ENCODE measurements at places on chromosomes 2 and 18.

DNA sequence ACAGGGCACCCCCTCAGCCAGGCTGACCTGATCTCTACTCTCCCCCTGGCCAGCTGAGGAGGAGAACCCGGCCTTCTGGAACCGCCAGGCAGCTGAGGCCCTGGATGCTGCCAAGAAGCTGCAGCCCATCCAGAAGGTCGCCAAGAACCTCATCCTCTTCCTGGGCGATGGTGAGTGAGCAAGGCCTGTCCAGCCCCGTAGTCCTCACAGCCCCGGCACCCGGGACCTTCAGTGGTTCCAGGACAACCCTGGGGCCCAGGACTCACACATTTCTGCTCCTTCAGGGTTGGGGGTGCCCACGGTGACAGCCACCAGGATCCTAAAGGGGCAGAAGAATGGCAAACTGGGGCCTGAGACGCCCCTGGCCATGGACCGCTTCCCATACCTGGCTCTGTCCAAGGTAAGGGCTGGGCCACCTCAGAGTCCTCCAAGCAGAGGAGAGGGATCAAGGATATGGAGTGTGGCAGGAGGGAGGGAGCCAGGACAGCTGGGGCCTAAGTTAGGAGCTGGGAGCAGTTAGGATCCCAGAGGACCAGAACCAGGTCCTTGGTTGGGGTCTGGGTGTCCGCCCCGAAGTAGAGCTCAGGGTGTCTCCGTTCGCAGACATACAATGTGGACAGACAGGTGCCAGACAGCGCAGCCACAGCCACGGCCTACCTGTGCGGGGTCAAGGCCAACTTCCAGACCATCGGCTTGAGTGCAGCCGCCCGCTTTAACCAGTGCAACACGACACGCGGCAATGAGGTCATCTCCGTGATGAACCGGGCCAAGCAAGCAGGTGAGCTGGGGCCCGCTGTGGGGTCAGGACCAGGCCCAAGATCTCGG lies 555 bp downstream of the ALPI start:
- DNase-seq = no peak

- DNase-seq = no peak
Measured at GRCh38 chr2:54574860-54575247, 118.7 kb downstream of the SPTBN1 start.

DNA sequence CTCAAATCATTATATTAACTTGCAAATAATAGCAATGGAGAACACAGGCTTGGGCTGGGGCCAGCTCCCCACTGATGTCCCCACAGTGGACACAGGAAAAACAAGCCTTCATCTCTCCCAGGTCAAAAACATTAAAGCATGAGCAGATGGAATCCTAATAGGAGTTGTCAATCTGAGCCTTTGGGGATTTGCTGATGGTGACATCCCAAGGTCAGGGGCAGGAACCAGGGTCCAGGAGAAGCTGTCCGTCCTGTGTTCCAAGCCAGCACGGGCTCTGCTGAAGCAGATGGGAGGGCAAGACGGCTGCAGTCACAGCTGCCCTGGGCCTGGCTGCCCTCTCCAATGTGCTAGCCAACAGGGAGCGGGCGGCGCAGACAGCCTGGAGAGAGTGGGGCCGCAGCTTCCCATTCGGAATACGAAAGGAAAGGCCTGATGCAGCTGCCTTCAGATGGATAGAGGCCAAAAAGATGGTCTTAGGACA lies 135.5 kb downstream of the NDUFA10 start:
- no peak for DNase-seq

GRCh38 chr2:147763861-147764260 lies 81.0 kb upstream of the ACVR2A start:
- DNase-seq = no peak

GRCh38 chr2:156437272-156437930 lies 1.2 kb downstream of the GPD2 start:
- no peak for DNase-seq

GRCh38 chr2:134190807-134191203 lies 63.1 kb upstream of the MGAT5 start:
- no peak for DNase-seq

Measured in memory B cell (primary cell).